Right renal pelvis (tissue), 4 donors: ENCODE measurements at places on chromosomes 7 and 10.

DNA sequence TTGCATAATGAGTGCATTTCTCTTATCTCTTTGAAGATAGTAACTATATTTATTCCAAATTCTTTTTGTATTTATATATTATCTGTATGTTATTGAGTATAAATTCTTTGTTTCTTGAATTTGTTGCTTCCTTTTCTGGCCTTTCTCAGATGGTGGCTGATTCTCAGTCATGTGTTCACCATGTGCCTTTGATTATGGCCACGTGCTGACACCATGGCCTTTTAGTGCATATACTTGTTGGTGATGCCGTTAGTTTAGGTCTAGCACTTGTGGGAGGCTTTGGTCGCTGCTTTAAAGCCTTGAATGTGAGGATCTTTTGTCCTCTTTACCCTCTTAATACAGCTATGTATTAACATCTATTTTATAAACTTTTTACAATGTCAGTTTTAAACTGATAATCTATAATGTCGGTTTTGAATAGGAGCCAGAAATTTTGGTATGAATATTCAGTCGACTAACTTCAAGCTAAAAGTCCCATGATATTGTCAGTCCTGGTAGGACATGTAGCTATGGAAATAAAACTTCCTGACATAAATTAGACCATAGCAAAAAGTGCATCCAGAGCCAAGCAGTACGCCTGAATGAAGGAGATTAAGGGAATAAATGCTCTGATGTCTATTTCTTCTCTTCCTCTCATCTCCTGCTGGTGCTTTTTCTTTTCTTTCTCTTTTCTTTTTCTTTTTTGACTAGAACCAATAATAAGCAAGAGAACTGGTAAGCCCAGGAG is 130.3 kb downstream of the GNAI1 start:
- no peak for DNase-seq

DNA sequence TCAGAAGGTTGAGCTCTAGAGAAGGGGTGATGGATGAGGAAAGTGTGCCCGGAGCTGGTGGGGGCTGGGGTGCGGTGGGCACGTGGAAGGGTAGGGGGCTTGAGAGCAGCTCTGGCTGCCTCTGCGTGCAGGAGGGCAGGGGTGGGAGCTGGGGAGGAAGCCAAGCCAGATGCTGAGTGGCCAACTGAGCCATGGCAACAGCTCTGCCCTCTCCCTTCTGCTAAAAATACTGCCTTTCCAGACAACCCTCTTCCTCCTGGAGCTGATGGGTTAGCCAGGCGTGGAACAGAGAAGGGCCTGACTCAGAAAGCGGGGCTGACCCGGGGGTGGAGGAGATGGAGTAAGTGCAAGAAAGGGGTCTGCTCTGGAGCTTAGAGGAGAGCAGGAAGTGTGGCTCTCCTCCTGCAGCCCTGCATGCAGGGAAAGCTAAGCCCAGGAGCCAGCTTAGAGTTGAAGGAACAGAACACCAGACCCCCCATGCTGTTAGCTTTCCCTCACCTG is 114.6 kb upstream of the AGK start:
- no peak for DNase-seq

DNA sequence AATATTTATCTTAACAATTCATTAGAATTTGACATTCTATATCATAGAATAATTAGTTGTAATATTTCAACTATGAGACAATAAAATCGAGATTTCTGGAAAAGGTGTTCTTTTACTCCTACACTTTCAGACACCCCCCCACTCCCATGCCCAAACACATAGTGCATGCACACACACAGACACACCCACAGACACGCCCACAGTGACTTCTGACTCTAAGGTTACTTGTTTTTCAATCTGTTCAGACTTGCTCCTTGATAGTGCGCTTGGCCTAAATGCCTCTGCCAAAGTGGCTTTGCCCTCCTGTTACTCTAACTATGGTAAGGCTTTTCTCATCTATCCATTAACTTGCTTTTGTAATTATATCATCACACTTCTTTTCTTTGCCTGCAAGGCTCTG is 144.0 kb upstream of the PPP1R3A start:
- no peak for DNase-seq

GRCh38 chr10:70812814-70813213 is 2.9 kb upstream of the SGPL1 start:
- no peak for DNase-seq

DNA sequence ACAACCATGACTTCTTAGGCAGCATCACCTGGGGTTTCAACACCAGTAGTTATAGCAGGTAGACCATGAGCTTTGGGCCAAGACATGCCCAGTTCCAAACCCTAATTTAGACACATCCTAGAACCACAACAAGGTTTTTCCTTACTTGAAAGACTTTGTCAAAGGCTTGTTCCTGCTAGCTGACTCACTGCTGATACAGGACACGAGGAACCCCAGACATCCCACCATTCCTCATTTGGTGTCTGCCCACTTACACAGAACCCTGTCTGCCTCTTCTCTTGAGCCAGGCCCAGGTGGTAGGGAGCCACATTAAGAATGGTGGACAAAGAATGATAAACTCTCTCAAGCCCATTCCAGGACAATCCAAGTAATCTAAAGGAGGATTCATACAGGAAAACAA is 109.0 kb downstream of the CCDC71L start:
- DNase-seq: no peak

DNA sequence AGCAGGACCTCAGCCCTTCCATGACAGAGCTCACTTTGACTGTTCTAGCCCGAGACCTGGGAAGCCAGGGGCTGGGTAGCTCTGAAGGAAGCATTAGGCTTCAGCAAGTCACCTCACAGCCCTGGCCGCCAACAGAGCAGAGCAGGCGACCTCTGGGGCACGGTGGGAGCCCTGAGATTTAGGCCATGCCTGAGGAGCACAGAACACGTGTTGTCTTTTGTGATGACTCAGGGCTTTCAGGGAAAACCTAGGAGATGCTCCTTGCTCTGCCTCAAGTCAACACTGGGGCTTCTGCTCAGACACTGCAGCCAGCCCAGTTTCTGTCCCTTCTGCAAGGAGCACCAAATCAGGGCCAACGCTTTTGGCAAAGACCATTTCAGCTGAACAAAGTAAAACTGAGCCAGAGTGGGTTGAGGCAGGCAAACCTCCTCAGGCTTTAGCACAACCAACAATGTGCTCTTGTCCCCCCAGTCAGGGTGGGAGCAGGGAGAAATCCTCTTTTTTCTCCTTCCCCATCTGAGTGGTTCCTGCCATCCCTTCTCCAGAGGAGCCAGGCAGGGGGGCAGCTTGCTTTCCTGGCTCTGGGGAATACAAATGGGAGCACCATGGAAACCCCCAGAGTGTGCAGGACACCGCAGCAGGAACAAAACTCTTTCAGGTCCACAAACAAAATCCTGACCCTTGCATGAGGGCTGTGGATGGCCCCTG is 14.4 kb downstream of the CAMK2G start:
- no peak for DNase-seq

DNA sequence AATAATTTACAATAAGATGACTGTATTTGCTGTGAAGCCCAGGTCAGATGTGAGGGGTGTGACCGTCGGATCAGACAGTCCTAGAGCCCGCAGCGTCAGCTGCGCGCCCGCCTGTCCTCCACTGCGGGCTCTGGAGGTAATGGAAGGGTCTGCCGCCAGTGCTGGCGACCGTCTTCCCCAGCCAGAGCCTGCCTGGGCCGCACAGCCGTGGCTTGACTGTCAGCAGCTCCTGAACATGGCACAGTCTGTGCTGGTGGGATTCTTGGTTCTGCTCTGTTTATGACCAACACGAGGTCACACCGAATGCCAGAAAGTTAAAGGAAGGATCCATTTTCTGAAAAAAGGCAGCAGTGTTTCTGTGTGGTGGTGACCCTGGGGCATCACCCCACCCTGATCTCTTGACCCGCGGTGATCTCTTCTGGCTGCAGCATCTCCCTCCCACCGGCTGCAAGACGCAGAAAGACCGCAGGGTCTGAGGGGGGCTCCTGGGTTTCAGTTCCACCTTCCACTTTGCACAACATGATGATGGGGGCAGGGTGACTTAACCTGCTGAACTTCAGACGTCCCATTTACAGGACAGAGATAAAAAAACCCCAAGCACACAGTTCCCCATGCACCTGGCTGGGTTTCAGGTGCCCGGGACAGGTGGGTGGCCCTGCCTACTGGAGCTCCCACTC is 103.7 kb downstream of the DNAJB6 start:
- no peak for DNase-seq

GRCh38 chr10:115657161-115657860 is 564.1 kb downstream of the ATRNL1 start:
- DNase-seq: no peak

DNA sequence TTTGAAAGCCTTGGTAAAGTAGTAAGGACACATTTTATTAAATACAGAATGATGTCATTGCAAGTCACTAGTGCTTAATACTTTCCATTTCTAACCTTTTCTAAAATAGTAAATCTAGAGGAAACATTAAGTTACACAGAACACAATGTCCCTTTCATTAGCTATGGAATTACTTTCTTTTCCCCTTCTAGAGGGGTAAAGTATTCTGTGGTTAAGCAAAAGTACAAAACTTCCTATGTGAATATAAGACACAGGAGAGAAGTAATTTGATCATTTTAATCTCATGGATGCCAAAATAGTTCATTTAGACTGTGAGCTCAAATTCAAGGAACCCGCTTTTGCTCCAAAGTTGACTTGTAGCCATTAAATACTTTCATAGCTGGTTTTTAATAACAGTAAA is 49.8 kb downstream of the SEMA3E start:
- DNase-seq: no peak

DNA sequence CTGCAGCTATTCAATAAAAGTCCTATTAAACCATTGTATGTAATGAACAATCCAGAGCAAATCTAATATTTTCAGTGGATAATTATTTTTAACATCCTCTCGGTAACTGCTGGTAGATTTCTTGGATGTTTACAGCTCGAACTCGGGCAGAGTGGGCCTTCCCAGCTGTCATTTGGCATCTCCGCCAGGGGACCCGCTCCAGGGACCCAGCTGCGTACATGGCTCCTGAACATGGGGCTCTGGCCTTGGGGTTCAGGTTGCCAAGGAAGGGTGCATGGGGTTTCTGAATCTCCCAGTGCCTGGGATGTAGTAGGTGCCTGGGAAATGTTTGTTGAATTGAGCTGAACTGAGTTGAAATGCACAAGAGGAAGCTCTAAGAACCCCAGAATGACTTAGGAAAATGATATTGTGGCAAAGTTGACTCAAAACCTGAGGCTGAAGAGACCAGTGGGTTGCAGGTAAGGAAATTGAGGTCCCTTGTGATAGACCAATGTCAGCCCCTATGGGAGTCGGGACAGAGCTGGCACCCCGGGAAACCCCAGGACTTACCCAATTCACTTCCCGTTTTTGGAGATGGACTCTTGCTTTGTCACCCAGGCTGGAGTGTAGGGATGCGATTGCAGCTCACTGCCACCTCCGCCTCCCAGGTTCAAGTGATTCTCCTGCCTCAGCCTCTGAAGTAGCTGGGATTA is 228.4 kb downstream of the CUX1 start:
- DNase-seq: no peak

DNA sequence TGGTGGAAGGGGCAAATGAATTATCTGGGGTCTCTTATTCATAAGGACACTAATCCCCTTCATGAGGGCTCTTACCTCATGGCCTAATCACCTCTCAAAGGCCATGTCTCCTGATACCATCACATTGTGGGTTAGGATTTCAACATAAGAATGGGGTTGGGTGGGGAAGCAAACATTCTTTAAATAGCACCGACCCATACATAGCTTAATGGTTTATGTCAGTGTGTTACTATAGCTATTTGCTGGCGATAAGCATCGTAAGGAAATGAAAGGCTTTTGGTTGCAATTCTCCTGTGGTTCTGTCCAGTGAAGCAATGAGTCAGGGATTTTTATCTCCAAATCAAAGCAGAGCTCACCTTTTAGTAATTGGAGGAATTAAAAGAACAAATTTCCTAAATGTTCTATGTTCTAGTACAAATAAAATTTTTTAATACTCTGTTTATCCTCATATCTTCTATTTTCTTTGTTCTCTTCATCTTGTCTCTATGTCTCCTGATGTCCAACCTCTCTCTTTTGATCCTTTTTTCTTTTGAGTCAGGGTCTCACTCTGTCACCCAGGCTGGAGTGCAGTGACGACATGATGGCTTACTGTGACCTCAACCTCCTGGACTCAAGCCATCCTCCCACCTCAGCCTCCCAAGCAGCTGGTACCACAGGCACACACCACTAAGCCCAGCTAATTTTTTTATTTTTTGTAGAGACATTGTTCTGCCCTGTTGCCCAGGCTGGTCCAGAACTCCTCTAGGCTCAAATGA is 57.0 kb upstream of the GLCCI1 start:
- no peak for DNase-seq
